ENCODE measurements at places on chromosomes 16 and 17.

DNA sequence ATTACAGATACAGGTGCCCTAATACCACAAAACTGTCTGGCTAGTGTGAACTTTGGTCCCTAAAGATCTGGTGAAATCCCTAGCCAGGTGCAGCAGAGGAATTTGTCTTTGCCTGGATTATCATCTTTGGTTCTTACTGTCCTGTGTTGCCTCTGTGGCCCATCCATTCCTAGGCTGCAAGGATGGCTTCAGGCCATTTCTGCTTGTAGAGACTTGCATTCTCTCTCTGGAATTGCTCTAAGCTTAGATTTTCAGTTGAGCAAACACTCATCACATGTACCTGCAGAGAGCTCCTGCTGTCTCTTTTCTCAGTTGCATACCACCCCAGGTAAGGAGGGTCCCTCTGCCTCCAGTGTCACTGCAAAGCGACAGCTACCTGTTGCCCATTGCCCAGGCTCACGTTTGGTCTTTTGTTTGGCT is 114.9 kb downstream of the PRKCA start:
- DNase-seq: no peak

GRCh38 chr17:75090871-75091854 is 3.4 kb downstream of the SLC16A5 start:
- DNase-seq: no peak

DNA sequence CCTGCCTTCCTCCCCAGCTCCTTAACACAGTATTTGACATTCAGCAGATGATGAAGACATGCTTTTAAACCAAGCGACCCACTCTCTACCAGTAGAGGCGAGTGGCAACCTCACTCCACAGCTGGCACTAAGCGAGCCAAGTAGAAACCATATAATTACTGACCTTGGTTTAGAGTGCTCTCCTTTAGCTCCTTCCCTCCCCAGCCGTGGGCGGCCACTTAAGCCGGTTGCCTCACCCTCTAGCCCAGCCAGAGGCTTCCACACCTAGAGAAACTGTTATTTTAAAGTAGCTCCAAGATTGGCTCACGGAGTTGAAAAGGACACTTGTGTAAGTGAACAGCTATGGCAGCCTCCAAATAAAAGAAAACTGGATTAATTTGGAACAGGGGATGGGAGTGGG is 109.1 kb upstream of the CRHR1 start:
- DNase-seq: no peak

DNA sequence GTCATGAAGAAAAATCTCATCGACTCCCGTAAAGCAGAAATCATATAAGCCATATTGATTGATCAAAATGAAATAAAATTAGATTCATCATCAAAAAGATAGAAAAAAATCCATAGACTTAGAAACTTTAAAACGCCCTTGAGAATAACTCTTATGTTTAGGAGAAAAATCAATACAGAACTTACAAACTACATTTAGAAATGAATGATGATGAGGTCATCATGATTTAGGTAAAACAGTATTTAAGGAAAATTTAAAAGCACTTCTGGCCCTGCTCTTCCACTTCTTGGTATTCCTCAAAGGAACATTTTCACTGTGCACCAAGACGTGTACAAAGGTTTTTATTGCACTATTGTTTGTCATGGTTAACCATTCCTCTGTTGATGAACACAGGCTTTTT is 173.4 kb upstream of the PSMD7 start:
- no peak for DNase-seq

GRCh38 chr17:44872131-44872768 is 24.6 kb downstream of the HIGD1B start:
- DNase-seq: no peak

- DNase-seq: no peak
Measured at GRCh38 chr16:2704166-2704982, 15.7 kb downstream of the PRSS27 start.

DNA sequence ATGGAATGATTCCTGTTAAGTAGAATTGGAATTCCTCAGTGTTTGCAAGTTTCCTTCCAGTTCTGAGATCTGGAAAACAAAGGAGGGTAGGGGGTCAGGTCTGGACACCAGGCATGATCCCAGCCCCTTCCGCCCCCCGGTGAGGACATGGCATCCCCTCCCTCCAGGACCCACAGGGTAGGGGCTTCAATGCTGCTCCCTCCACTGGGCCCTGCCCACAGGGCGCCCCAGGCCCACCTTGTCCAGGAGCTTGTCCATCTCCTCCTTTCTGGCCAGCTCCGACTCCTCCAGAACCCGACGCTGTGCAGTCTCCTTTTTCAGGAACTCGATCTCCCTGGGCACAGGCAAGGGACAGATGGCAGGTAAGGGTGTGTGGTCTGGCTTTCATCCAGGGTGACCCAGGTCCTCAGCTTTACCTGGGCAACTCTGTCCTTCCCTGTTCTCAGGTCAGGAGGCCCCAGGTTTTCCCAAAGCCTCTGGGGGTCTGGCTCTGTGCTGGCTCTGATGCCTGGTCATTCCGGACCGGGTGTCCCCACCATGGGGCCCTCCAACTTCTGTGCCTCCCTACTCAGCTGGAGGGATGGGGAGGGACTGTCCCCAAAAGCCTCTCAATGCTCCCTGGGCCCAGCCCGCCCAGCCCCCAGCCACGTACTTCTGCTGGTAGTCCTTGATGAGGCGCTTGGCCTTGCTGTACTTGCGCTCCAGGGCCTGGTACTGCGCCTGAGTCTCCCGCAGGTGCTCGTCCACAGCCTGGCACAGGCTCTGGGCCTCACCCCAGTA is 5.5 kb upstream of the SAMD14 start:
- no peak for DNase-seq

DNA sequence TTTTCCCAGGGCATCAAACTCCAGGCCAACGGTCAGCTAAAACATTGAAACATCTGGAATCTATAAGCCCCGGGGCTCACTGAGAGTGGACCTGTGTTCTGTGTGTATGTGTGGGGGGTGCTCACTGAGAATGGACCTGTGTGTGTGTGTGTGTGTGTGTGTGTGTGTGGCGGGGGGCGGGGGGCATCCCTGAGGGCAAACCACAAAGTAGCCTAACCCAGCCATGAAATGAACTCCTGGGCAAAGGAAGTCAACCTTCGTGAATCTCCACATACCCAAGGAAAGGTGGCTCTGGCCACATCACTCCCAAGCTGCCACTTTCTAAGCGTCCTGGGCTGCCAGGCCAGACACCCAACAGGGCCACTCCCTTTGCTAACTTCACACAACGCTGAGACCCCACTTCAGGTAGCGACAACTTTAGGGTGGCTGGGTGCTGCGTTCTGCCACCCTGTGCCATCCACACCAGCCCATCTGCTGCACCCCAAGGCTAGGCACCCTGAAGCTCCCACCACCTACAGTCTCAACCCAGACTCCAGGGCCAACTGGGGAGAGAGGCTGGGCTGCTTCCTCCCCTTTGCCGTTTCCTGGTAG is 1.6 kb downstream of the MAFG start:
- no peak for DNase-seq

- DNase-seq: no peak
Measured at GRCh38 chr17:72504783-72505182, 384.0 kb downstream of the SOX9 start.

Data from non-pigmented ciliary epithelial cell (primary cell).